ENCODE measurements at places on chromosomes 2 and 18. TPM values are rescaled to one million over a fixed set of nuclear protein-coding genes. Genes with fewer than 3 reads are reported as not detected.

Gene TTLL4
- 36.6 TPM for total RNA-seq

Gene MYO7B
- total RNA-seq = 1.2 TPM

Gene ACVR1C
- total RNA-seq = 1.7 TPM

DNA sequence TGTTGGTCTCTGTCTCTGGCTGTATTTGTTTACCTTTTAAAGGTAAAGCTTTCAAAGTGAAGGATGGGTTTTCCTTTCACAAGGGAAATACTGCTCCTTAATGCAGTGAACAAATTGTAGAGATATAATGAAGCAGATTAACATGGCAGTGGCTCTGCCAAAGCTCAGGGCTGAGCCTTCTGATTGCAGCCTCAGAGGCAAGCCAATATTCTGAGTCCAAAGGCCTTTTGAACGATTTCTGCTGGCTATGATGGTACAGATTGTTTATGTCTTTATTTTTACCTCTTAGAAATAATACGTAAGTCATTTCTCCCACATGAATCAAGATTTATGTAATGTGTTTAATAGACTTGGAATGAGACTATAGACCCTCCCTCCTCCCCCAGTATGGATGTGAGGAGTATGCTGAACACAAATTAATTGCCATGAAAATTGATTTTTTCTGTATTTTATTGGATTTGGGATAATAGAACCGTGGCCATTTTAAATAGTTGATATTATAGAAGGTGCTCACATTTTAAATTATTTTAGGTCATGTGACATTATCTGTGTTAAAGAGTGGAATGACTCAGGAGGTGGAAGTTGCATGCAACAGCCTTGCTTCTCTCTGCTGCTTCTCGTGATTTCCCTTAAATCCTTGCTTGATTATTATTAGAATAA is 772 bp downstream of the SCN2A start:
- no peak overlapping the region for H3K27ac ChIP-seq
- H3K4me3 ChIP-seq = no peak overlapping the region
- H3K27me3 ChIP-seq = no peaks in the 10 kb centered on the region
- no peaks in the 10 kb centered on the region for H3K4me1 ChIP-seq
- H3K36me3 ChIP-seq = no peaks in the 10 kb centered on the region
- DNase-seq = no peak

DNA sequence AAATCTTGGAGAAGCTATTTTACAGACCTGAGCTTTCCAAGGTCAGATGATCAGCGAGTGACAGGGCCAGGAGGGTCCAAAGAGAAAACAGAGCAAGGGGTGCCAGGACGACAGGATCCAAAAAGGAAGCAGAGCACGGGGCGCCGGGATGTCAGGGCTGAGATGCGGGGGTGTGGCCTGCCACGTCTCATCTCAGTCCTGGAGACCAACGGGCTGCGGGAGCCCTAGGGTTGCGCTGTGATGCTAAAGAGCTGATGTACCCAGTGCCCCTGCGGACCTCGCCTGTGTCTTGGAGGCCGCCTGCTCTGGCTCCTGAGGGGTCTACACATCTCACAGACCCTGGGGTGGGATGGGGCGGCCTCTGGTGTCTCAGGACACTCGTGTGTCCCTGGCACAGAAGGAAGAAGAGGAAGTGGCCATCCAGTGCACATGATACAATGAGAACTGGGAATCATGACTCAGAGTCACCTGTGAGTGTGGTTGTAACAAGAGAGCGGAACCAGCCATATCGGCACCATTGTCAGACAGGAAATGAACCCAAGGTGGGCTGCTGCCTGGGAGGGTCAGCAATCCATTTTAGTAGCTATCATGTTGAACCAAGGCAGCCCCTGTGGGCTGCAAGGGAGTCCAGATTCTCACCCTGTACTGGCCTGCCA is 97.8 kb downstream of the MYT1L start:
- no peak for DNase-seq
- H3K27me3 ChIP-seq = peaks cover 3% of the 10 kb centered on the region
- H3K36me3 ChIP-seq = no peaks in the 10 kb centered on the region
- no peak overlapping the region for H3K27ac ChIP-seq
- no peak overlapping the region for H3K4me3 ChIP-seq
- H3K4me1 ChIP-seq = no peaks in the 10 kb centered on the region

- H3K4me3 ChIP-seq = no peak overlapping the region
- DNase-seq = no peak
- H3K27ac ChIP-seq = no peak overlapping the region
- no peaks in the 10 kb centered on the region for H3K36me3 ChIP-seq
Measured at GRCh38 chr18:22688877-22689496, 244.1 kb upstream of the RBBP8 start.

DNA sequence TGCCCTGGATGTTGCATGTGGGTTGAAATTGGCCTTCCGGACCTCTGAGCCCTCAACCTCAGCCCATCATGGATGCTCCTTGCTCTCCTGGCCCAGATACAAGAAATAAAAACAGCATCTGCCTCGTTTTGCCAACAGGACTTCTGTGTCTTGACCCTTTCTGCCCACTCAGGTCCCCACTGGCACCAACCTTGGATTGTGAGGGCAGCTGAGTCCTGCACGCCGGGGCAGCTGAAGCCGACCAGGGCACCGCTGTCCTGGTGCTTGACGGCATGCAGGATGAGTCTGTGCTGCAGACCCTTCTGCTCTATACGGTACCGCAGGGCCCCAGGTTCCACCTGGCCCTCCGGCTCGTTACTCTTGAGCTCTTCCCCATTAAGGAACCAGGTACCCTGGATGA is 4.7 kb downstream of the OBSL1 start:
- no peak for DNase-seq
- H3K27me3 ChIP-seq = peaks cover 25% of the 10 kb centered on the region
- H3K4me1 ChIP-seq = no peaks in the 10 kb centered on the region
- H3K36me3 ChIP-seq = no peaks in the 10 kb centered on the region
- H3K4me3 ChIP-seq = no peak overlapping the region

DNA sequence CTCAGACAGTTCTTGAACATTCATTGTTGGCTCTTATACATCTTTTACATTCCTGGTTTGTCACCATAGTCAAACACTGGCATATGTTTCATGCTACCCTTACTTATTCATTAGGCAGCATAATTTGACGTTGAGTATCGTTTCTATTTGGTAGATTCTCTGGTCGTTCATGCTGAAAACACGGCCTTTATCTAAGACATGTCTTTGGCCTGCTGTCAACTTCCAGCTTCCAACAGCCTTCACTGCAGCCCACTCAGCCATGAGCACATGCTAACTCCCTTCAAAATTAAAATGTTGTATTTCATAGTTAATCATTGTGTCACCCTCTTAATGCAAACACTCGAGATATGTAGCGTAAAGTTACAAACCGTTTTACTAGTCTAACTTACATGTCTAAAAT is 493.0 kb upstream of the NRP2 start:
- H3K36me3 ChIP-seq = no peaks in the 10 kb centered on the region
- H3K4me1 ChIP-seq = no peaks in the 10 kb centered on the region
- DNase-seq = no peak
- H3K27me3 ChIP-seq = no peaks in the 10 kb centered on the region
- no peak overlapping the region for H3K27ac ChIP-seq

DNA sequence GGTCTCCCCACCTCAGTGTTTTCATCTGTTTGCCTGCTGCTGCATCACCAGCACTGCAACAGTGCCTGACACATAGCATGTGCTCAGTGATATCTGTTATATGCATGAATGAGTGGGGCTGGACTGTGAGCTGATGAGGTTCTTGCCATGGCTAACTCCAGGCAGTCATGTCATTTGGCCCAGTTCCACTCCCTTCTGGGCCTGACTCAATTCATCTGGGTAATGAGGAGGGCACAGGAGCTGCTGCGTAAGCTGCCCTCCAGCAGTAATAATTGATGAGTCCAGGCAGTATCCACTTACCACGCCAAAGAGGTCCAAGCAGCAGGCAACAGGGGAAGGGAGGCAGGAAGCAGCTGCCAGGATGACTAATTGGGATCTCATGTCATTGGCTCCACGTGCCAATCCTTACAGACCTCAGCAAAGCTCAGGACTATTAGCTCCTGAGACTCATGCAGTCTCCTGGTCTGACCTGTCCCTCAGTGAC is 34.1 kb upstream of the MAT2A start:
- H3K4me1 ChIP-seq = no peaks in the 10 kb centered on the region
- H3K27ac ChIP-seq = no peak overlapping the region
- DNase-seq = no peak
- H3K27me3 ChIP-seq = no peaks in the 10 kb centered on the region
- no peaks in the 10 kb centered on the region for H3K36me3 ChIP-seq

GRCh38 chr2:135947483-135947882 is 37.9 kb downstream of the DARS1 start:
- H3K36me3 ChIP-seq = peaks cover 60% of the 10 kb centered on the region
- H3K4me3 ChIP-seq = no peak overlapping the region
- no peak for DNase-seq

DNA sequence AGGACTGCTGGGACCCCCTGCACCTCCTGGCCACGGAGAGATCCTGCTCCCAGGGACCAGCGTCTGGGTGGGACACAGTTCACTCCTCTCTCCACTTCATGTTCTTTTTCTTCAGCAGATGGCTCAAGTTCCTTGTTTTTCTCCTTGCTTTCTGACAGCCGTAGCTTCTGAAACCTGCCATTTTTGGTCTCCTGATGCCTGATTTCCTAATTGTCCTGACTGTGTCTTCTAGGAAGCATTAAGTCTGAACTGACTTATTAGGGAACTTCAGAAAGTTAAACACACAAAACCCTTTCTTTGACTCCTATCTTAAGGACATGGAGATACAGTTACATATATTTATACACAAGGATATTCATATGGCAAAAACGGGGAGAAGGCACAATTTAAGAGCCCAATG is 22.7 kb downstream of the CNNM4 start:
- no peak overlapping the region for H3K27ac ChIP-seq
- H3K4me1 ChIP-seq = peaks cover 4% of the 10 kb centered on the region
- H3K36me3 ChIP-seq = no peaks in the 10 kb centered on the region

DNA sequence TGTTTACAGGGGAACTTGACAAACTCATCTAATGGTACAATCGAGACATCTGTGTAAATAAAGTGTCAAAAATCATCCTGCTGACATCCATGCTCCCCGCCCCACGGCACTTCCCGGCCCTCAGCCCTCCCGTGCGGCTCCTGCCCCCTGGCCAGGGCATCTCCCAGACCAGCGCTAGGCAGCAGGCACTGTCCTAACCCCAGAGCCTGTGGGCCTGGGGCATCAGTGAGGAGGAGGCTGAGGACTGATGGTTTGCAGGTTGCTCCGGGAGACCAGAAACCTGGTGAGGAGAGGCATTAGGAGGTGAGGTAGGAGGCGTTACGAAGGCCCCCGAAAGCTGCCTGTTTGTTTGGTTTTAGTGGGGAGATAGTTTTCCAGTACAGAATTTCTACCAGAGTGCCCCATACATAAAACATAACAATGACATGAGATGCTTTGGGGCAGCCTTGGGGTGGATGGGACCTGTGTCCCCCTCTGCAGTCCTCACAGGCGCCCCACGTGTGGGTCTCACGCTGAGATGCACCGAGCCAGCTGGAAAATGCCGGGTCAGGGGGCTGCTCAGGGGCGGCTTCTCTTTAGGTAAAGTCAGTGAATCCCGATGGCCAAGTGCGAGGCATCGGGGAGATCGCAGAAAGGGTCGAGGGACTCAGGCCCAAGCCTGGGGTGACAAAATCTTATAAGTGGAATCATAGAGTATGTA is 114.2 kb downstream of the RTP5 start:
- no peak overlapping the region for H3K27ac ChIP-seq
- no peak for DNase-seq
- H3K36me3 ChIP-seq = no peaks in the 10 kb centered on the region
- H3K27me3 ChIP-seq = no peaks in the 10 kb centered on the region
- H3K4me1 ChIP-seq = peaks cover 8% of the 10 kb centered on the region

GRCh38 chr2:170218456-170218855 is 40.5 kb downstream of the MYO3B start:
- no peak overlapping the region for H3K27ac ChIP-seq
- DNase-seq = no peak
- H3K36me3 ChIP-seq = no peaks in the 10 kb centered on the region
- no peak overlapping the region for H3K4me3 ChIP-seq
- no peaks in the 10 kb centered on the region for H3K4me1 ChIP-seq

DNA sequence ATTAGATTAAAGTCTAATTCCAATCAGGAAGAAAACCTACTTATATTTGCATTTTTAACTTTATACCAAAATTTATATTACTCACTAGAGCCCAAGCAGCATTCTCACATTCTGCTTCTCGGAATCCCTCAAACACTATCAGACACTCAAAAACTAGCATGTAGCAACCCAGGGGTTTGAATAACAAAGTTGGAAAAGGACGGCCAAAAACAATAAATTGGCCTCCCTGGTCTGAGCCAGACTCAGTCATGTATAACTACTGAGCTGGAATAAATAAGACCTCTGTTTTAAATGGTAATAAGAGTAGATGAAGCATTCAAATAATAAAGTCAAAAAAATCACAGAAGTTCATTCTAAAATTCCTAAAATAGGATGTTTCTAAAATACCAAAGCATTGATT is 290.9 kb downstream of the IRS1 start:
- H3K27ac ChIP-seq = no peak overlapping the region
- no peaks in the 10 kb centered on the region for H3K4me1 ChIP-seq
- no peak for DNase-seq
- no peak overlapping the region for H3K4me3 ChIP-seq
- peaks cover 11% of the 10 kb centered on the region for H3K27me3 ChIP-seq
- no peaks in the 10 kb centered on the region for H3K36me3 ChIP-seq

DNA sequence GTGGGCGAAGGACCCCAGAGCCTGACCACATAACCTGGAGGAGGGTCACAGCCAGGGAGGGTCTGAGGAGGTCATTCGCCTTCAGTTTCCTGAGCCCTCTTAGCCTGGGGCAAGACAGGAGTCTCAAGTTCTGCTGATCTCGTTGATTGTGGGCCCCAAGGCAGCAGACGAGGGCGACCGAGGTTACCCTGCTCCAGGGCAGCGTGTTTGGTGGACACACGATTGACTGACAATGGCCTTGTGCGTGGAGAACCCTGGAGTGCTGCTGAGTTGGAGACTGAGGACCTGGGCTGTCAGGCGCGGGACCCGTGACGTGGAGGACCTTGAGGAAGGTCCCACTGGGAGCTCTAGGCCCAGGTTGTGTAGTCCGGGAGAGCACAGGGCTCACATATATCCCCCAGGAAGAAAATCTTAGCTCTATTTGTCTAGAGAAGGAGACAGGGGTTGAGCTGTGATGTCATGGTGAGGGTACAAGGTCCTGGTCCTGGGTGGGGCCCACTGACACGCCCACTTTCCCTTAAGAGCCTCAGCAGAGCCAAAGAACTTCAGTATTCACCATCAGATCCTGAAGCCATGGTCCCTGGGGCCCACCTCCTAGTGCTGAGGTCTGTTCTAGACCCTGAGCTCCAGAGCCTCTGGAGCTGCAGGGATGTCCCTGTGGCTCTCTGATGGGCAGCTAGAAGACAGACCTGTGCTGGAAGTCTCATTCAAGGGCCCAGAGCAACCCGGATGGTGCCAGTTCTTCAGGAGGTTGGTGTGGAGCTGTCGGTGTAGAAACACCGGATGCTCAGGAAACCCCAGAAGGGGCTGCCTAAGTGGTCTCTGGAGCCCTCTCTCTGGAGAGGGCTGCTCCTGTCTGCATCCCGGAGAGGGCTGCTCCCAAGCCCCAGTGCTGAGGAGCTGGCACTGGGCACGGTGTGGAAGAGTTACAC is 53.1 kb downstream of the DYSF start:
- H3K4me3 ChIP-seq = no peak overlapping the region
- no peaks in the 10 kb centered on the region for H3K4me1 ChIP-seq
- no peaks in the 10 kb centered on the region for H3K36me3 ChIP-seq

All from activated CD8-positive, alpha-beta T cell treated with anti-CD3 and anti-CD28 coated beads for 36 hours (primary cell).